ENCODE measurements at places on chromosomes 2 and 18. TPM values are rescaled to one million over a fixed set of nuclear protein-coding genes. Genes with fewer than 3 reads are reported as not detected.
A peak's percentile ranks its signal among the peaks of the same experiment; 100 is the strongest.

The NEU2 gene
- not detected for total RNA-seq

The ECEL1 gene
- total RNA-seq, result not detected

DNA sequence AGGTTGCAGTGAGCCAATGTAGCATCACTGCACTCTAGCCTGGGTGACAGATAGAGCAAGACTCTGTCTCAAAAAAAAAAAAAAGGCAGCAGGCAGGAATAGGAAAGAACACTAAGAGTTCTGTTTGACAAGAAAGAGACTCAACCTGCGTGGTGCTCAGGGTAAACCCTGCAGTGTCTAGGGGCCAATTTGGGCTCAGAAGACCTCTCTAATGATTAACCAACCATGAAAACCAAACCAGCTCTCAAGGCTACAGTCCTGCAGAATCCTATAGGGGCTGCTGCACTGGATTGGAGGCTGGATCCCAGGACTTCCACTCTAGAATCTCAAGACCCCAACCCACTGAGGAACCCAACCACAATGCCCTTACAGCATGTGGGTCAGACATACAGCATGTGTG is 2.4 kb downstream of the TRABD2A start:
- H3K4me1 ChIP-seq, result peaks cover 26% of the 10 kb centered on the region
- H3K36me3 ChIP-seq, result no peaks in the 10 kb centered on the region
- DNase-seq, result no peak
- H3K27me3 ChIP-seq, result peaks cover 42% of the 10 kb centered on the region
- no peak overlapping the region for H3K4me3 ChIP-seq

The CD8B2 gene
- not detected for total RNA-seq

DNA sequence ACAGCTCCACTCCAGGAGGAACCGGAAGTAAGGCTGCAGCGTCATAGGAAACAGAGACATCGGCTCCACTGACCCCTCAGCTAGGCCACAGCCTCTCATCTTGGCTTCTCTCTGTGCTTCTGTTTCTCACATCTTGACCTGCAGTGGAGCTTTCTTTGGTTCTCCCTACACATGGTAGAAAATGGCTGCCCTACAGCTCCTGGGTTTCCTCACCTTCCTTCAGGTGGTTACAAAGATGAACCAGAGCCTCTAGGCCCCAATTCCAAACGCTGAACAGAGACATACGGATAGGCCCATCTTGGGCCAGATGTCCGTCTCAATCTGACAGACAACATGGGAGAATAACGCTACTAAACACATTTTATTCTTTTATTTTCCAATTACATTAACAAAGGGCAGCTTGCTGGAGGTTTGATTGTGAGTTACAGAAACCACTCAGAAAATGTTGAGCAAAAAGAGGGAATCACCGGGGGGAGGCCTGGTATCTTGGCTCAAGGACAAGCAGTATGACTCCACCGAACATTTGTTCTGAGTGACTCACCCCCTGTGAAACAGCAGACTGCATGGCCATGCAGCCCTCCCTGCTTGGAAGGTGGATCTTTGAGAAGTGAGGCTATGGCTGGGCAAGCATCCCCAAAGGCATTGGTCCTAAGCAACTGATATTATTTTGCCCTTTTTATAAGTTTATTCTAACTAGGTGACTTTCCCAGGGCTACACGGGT is 303.5 kb downstream of the CDCA7 start:
- no peak for DNase-seq
- peaks cover 37% of the 10 kb centered on the region for H3K27me3 ChIP-seq
- H3K27ac ChIP-seq, result no peak overlapping the region

The WNT6 gene
- total RNA-seq, result 1.0 TPM

GRCh38 chr18:23453680-23454058 is 582 bp downstream of the RIOK3 start:
- no peak for DNase-seq
- peak overlapping the region; percentile 88 for H3K4me3 ChIP-seq
- peaks cover 65% of the 10 kb centered on the region for H3K4me1 ChIP-seq
- no peaks in the 10 kb centered on the region for H3K27me3 ChIP-seq

DNA sequence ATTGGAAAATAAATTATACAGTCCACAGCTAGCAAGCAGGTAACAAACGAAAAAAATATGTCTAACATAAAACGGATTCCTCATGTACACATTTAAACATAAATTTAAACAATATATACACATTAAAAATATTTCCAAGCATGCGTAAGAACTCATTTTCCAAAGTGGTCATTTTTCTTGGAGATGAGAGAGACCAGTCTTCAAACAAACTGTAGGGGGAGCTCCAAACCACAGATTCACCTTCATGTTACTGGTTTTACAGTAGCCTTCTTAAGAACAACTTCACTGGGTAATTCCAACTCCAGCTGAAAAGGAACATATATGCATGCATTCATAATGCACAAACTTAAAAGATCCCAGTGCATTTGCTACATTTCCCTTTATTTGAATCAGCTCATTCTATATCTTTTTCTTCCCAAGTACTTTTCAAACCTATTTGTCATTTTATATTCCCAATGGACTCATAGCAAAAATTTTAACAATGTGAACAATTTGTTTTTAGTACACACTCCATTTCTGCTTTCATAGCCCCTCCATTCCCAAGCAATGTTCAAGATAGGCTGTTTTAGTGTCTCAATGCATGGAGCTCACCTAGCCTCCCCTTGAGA is 4.7 kb upstream of the STAMBP start:
- no peak for DNase-seq
- H3K36me3 ChIP-seq, result no peaks in the 10 kb centered on the region
- H3K27me3 ChIP-seq, result no peaks in the 10 kb centered on the region
- H3K4me1 ChIP-seq, result peaks cover 10% of the 10 kb centered on the region
- no peak overlapping the region for H3K27ac ChIP-seq

GRCh38 chr2:177998006-177998405 is 74.6 kb downstream of the PDE11A start:
- no peaks in the 10 kb centered on the region for H3K36me3 ChIP-seq
- no peak overlapping the region for H3K27ac ChIP-seq
- H3K27me3 ChIP-seq, result peaks cover 3% of the 10 kb centered on the region
- H3K4me3 ChIP-seq, result no peak overlapping the region
- no peaks in the 10 kb centered on the region for H3K4me1 ChIP-seq
- no peak for DNase-seq

DNA sequence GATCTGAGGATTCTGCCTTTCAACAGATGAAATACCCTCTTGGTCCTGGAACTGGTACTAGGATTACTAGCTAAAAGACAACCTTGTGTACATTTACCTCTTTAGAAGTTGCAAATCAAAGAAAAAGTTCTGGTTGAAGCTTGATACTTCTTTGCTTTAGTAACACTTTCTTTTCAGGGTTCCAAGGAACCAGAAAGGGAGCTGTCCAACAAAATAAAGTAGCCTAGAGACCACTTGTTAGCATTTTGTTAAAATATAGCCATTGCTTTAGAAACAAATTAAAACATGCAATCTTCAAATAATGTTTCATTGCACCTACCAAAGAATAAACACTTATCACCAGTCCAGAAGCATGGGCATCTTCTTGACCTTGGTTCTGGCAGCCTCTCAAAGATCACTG is 117.9 kb upstream of the MAP3K20 start:
- no peak for DNase-seq
- no peak overlapping the region for H3K27ac ChIP-seq
- no peak overlapping the region for H3K4me3 ChIP-seq

The EFR3B gene
- 8.7 TPM for total RNA-seq

GRCh38 chr2:219104107-219105035 is 43.6 kb upstream of the IHH start:
- no peak overlapping the region for H3K4me3 ChIP-seq

GRCh38 chr2:139369423-139370409 is 589.5 kb upstream of the NXPH2 start:
- H3K27me3 ChIP-seq, result no peaks in the 10 kb centered on the region
- no peak overlapping the region for H3K27ac ChIP-seq
- no peaks in the 10 kb centered on the region for H3K36me3 ChIP-seq
- no peaks in the 10 kb centered on the region for H3K4me1 ChIP-seq

DNA sequence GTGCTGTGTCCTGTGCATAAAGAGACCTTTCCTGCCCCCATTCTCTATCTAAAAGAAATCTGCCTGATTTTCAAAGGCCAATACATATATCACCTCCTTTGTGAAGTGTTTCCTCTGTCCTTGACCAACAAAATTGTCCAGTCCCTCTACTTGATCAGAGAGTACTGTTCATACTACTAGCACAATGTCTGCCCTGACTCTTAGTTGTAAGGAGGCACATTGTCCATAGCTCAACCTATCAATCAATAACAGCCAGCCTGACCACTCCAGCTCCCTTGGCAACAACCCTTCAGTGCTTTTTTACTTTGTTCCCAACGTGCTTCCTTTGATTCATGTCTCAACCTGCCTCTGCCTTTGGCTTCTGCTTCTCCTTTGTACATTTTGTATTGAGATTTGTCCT is 398.9 kb downstream of the TRIB2 start:
- no peak overlapping the region for H3K27ac ChIP-seq
- H3K36me3 ChIP-seq, result no peaks in the 10 kb centered on the region
- H3K4me1 ChIP-seq, result no peaks in the 10 kb centered on the region
- no peak for DNase-seq

DNA sequence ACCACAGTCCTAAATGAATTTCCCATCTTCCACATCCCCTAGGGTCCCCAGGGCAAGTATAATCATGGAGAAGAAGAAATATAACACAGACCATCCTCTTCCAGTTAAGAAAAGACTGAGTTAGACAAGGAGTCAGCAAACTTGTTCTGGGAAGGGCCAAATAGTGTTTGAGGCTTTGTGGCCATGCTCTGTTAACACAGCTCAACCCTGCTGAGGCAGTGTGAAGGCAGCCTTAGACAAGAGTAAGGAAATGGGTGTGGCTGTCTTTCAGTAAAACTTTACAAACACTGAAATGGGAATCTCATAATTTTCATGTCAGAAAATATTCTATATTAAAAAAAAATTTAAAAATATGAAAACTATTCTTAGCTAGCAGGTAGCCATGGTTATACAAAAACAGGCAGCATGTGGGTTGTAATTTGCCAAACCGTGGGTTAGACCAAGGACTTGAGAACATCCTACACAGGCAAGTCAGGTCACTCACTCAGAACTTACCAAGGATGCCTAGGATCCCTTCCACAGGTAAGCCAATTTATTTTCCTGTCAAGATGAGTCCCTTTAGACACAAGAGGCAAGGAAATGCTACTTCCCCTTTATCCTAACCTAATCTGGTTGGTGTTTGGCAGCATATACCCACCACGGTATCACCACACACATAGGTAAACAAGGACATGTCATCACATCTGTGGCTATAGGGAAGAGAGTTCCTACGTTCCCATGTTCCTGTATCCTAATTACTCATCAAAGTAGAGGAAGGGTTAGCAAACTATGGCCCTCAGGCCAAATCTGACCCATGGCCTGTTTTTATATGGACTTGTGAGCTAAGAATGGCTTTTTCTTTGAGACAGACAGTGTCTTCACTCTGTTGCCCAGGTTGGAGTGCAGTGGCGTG is 31.9 kb downstream of the C2orf74 start:
- H3K4me3 ChIP-seq, result no peak overlapping the region
- no peak overlapping the region for H3K27ac ChIP-seq
- H3K4me1 ChIP-seq, result peaks cover 16% of the 10 kb centered on the region
- peaks cover 58% of the 10 kb centered on the region for H3K36me3 ChIP-seq

The STEAP3 gene
- 7.1 TPM for total RNA-seq

- no peaks in the 10 kb centered on the region for H3K4me1 ChIP-seq
- no peak overlapping the region for H3K27ac ChIP-seq
- peaks cover 9% of the 10 kb centered on the region for H3K27me3 ChIP-seq
- H3K36me3 ChIP-seq, result no peaks in the 10 kb centered on the region
- no peak overlapping the region for H3K4me3 ChIP-seq
These were observed 6.7 kb upstream of the PARD6G start for GRCh38 chr18:80253871-80254492.

DNA sequence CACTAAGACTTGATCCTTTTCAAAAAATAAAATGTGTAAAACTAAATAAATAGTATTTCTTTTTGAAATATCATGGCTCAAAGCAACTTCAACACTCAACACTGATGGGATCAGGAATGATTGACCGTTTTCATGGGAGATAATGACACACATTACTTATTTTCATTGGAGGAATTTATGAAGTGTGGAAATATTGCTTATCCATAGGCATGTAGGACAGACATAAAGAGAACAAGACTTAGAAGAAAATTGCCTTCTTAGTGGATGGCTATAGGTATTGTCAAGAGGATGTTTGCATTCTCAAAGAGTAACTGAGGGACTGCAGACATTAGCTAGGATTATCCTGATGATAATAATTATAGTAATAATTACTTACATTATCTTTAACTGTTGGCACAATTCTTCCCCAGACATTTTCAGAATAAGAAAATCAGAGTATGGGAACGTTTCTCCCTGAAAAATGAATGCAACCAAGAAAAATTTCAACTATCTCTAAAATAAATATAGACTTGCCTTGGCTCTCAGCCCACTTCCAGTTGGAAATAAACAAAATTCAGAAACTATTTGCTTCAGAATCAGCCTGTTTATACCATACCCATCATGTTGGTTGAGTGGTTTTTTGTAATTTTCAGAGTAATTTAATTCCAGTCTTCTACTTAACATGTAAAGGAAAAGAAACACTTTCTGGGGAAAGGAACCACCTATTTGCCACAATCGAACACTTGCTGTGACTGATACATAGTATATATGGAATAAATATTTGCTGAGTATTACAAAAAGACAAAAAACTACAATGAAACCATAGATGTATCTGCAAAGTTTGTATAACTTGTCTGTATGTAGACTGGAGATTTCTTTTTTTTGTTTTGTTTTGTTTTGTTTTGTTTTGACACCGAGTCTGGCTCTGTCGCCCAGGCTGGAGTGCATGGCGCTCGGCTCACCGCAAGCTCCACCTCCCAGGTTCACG is 165.7 kb downstream of the TMX3 start:
- H3K4me3 ChIP-seq, result no peak overlapping the region
- H3K36me3 ChIP-seq, result no peaks in the 10 kb centered on the region
- H3K27ac ChIP-seq, result no peak overlapping the region
- no peak for DNase-seq

GRCh38 chr18:26233208-26233607 is 7.0 kb downstream of the TAF4B start:
- H3K27me3 ChIP-seq, result no peaks in the 10 kb centered on the region
- peaks cover under 1% of the 10 kb centered on the region for H3K4me1 ChIP-seq

GRCh38 chr2:36277146-36277808 is 78.3 kb upstream of the CRIM1 start:
- H3K4me1 ChIP-seq, result no peaks in the 10 kb centered on the region
- no peaks in the 10 kb centered on the region for H3K36me3 ChIP-seq
- H3K27ac ChIP-seq, result no peak overlapping the region

DNA sequence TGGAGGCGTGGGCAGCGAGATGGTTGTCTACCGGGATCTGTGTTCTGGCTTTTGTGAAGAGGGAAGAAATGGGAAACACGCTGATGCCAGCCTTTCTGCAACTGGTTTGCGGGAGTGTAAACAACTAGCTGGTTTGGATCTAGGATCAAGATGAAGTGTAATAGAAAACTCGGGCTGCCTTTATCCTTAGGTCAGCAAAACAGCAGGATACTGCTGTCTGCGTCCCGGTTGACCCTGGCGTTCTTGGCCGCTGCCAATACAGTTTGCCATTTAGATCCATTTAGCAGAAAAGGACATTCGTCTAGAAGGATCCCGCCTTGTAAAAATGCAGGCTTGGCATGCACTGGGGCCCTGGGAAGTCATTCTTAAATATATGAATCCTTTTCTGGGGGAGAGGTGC is 42.0 kb downstream of the RAB31 start:
- no peaks in the 10 kb centered on the region for H3K4me1 ChIP-seq
- H3K27ac ChIP-seq, result no peak overlapping the region
- DNase-seq, result no peak

The FMNL2 gene
- 5.5 TPM for total RNA-seq

The CNRIP1 gene
- total RNA-seq, result 8.0 TPM

Data from left ventricle myocardium inferior (tissue), 1 donor.